Peyer's patch (tissue), 4 donors: ENCODE measurements at places on chromosomes 4 and X.

- no peak for DNase-seq
These were observed 10.5 kb downstream of the ZCCHC18 start for GRCh38 chrX:104122829-104123228.

DNA sequence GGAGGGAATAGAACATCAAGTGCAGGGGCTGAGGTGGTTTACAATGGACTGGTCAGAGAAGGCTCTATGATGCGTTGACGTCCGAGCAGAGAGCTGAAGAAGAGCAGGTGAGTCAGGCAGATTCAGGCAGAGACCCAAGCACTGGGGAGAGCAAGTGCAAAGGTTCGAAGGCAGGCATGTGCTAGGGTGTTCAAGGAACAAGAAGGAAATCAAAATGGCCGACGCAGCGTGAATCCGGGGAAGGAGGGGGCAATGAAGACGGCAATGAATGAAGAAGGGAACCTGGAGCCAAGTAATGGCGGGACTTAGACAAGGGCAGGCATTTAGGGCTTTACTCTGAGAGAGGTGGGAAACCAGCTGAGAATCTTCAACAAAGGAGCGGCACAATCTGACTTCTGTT, 56.8 kb upstream of the DCTD start:
- no peak for DNase-seq

- no peak for DNase-seq
These were observed 32.4 kb upstream of the ARX start for GRCh38 chrX:25048178-25048577.

- DNase-seq = no peak
These were observed 110.3 kb downstream of the UBE2NL start for GRCh38 chrX:143994206-143994605.

GRCh38 chr4:173272996-173273395, 61.2 kb downstream of the HMGB2 start:
- no peak for DNase-seq

- DNase-seq = no peak
These were observed 349.3 kb downstream of the PTTG2 start for GRCh38 chr4:38309471-38309870.

GRCh38 chr4:30847958-30848357, 127.8 kb downstream of the PCDH7 start:
- no peak for DNase-seq

GRCh38 chr4:55216863-55217635, 91.7 kb upstream of the KDR start:
- DNase-seq = no peak

- no peak for DNase-seq
These were observed 2095.9 kb downstream of the ARAP2 start for GRCh38 chr4:34148322-34148908.

GRCh38 chr4:100644150-100644549, 126.3 kb upstream of the EMCN start:
- DNase-seq = no peak

GRCh38 chrX:50067435-50068284, 133.1 kb downstream of the AKAP4 start:
- peak; percentile 59 for DNase-seq

GRCh38 chr4:71004281-71004851, 10.9 kb downstream of the DCK start:
- no peak for DNase-seq

DNA sequence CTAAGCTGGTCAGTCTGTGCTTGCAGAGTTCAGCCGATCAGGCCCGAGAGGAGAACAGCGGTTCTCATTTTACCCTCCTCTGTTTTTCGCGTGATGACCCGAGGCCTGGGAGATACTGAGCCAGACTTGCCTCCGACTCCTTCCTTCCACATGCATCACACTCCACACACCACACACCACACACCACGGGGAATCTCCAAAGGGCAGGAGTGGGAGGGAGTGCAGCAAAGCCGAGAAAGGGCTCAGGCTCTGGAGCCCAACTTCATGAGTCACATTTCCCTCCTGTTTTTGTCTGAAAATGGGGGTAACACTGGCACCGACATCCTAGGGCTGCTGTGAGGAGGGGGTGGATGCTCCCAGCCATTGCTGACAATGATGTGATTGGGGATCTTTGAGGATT, 38.9 kb downstream of the TKTL1 start:
- DNase-seq = no peak
